ENCODE measurements at places on chromosomes 12 and 14. TPM values are rescaled to one million over a fixed set of nuclear protein-coding genes. Genes with fewer than 3 reads are reported as not detected.

Gene PTHLH
- 3.2 TPM for total RNA-seq

Gene GPR132
- under 0.01 TPM for total RNA-seq

Gene STAC3
- total RNA-seq: 0.36 TPM

Gene CLEC1B
- not detected for total RNA-seq

Gene AGAP2
- total RNA-seq: 0.72 TPM

Gene NANOG
- under 0.01 TPM for total RNA-seq

Gene BTBD7
- total RNA-seq: 31.5 TPM

DNA sequence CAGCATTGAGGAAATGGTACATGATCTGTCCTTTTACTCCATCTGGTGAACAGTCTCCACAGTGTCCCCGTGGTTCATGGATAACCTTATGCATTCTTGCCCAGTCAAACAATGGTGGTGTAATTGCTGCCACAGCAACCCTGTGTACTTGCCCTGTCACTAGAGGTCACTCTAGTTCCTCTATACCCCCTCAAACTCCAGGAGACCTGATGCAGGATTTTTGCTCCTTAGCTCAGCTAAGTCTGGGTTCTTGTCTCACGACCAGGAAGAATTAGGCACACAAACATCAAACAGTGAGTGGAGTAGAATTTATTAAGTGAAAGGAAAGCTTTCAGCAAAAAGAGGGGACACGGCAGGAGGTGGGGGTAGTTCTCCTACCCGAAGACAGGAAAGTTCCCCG, 24.7 kb upstream of the EEA1 start:
- H3K36me3 ChIP-seq: no peaks in the 10 kb centered on the region
- H3K4me3 ChIP-seq: no peak overlapping the region
- DNase-seq: no peak
- no peaks in the 10 kb centered on the region for H3K4me1 ChIP-seq
- no peak overlapping the region for H3K27ac ChIP-seq
- H3K27me3 ChIP-seq: no peaks in the 10 kb centered on the region

DNA sequence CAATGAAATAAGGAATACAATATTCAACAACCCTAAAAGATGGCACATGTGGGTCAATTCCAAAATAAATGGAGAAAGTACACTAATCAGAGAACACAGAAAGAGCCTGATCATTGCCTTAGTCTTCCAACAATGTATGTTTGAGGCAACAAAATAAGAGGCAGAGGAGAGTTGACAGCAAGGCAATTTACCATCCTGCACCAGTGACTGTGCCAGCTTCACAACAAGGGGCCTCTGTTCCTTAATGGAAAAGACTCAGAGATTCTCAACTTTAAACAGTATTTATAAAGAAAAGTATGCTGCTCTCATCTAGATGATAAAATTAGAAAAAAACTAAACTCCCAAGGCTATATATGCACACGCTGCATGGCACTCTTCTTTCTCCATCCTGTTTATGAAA, 25.9 kb downstream of the EPS8 start:
- H3K27me3 ChIP-seq: no peaks in the 10 kb centered on the region
- no peak overlapping the region for H3K4me3 ChIP-seq
- no peak overlapping the region for H3K27ac ChIP-seq
- DNase-seq: no peak
- peaks cover 7% of the 10 kb centered on the region for H3K4me1 ChIP-seq

GRCh38 chr14:22976620-22977433, 5.5 kb downstream of the AJUBA start:
- H3K27ac ChIP-seq: peak overlapping the region; percentile 75
- DNase-seq: no peak
- H3K36me3 ChIP-seq: peaks cover 51% of the 10 kb centered on the region
- H3K4me3 ChIP-seq: peak overlapping the region; percentile 27

- no peaks in the 10 kb centered on the region for H3K27me3 ChIP-seq
- H3K36me3 ChIP-seq: peaks cover 66% of the 10 kb centered on the region
- peaks cover 5% of the 10 kb centered on the region for H3K4me1 ChIP-seq
- no peak overlapping the region for H3K4me3 ChIP-seq
- no peak for DNase-seq
Observed at GRCh38 chr12:53530061-53530460, 22.8 kb upstream of the NPFF start.

DNA sequence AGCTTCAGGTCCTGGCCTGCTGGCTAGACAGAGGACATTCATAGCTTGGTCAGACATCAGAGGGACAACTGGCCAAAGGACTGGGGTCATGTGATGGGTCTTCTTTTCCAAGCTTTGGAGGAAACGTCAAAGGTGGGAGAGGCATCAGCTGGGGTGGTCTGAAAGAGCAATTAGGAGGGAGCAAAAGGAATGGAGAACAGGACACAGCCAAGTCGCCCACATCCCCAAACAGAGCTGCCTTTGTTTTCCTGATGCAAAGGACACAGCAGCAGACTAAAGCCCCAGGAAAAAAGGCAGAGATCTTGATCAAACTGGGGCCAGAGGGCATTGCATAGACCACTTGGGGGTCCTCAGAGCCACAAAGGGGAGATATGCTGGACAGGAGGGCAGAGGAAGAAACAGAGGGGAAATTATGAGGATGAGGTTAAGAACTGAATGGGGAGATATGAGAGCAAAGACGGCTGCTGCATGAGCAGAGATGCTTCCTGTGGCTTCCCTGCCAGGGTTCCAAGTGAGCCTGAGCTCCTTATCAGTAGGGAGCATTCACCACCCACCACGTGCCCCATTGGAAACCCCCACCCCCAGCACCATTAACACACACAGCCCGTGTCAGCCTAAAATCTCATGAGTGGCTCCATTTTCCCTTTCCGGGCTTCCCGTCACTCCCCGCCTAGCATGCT, 62.4 kb downstream of the ANO2 start:
- H3K27me3 ChIP-seq: no peaks in the 10 kb centered on the region
- H3K27ac ChIP-seq: no peak overlapping the region
- H3K4me3 ChIP-seq: no peak overlapping the region
- no peaks in the 10 kb centered on the region for H3K36me3 ChIP-seq
- no peaks in the 10 kb centered on the region for H3K4me1 ChIP-seq
- DNase-seq: no peak

- H3K27ac ChIP-seq: no peak overlapping the region
- no peaks in the 10 kb centered on the region for H3K36me3 ChIP-seq
- no peak overlapping the region for H3K4me3 ChIP-seq
- DNase-seq: no peak
- no peaks in the 10 kb centered on the region for H3K27me3 ChIP-seq
- no peaks in the 10 kb centered on the region for H3K4me1 ChIP-seq
Observed at GRCh38 chr14:63982156-63982555, 129.4 kb downstream of the SYNE2 start.

GRCh38 chr14:92014040-92014439, 25.8 kb downstream of the TRIP11 start:
- no peaks in the 10 kb centered on the region for H3K4me1 ChIP-seq
- DNase-seq: no peak
- H3K27me3 ChIP-seq: no peaks in the 10 kb centered on the region
- no peak overlapping the region for H3K4me3 ChIP-seq
- no peak overlapping the region for H3K27ac ChIP-seq

GRCh38 chr12:7180685-7181084, 8.8 kb upstream of the PEX5 start:
- DNase-seq: no peak
- peaks cover 3% of the 10 kb centered on the region for H3K4me1 ChIP-seq
- no peak overlapping the region for H3K27ac ChIP-seq
- H3K4me3 ChIP-seq: no peak overlapping the region
- no peaks in the 10 kb centered on the region for H3K36me3 ChIP-seq

DNA sequence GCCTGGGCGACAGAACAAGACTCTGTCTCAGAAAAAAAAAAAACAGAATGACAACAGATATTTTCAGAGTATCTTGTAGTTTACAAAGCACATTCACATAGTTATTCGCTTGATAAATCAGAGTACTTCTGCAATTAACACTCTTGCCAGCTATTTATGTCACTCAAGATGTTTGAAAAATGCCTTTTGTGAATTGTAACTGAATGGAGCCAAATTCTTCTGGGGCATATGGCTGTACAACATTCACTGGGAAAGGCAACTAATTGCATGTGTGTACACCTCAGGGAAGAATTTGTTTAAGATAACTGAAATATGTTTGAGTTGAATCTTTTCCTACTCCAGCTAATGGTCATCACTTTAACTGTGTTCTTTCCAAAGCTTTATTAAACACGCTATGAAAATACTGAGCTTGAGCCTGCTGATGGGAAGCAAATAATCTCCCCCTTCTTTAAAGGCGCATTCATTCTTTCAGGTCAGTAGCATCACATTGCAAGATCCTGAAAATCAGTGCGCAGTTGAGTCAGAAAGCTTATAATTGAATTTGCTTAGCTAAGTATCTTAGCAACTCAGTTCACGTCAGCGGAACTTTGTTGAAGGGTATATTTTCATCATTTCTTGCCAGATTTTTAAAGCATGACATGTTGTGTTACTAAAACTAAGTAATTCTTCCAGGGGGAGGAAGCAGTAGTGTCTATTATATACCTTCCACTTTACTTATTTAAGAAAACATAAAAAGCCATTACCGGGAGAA, 66.6 kb downstream of the SINHCAF start:
- no peaks in the 10 kb centered on the region for H3K36me3 ChIP-seq
- H3K27me3 ChIP-seq: no peaks in the 10 kb centered on the region
- no peak overlapping the region for H3K4me3 ChIP-seq

DNA sequence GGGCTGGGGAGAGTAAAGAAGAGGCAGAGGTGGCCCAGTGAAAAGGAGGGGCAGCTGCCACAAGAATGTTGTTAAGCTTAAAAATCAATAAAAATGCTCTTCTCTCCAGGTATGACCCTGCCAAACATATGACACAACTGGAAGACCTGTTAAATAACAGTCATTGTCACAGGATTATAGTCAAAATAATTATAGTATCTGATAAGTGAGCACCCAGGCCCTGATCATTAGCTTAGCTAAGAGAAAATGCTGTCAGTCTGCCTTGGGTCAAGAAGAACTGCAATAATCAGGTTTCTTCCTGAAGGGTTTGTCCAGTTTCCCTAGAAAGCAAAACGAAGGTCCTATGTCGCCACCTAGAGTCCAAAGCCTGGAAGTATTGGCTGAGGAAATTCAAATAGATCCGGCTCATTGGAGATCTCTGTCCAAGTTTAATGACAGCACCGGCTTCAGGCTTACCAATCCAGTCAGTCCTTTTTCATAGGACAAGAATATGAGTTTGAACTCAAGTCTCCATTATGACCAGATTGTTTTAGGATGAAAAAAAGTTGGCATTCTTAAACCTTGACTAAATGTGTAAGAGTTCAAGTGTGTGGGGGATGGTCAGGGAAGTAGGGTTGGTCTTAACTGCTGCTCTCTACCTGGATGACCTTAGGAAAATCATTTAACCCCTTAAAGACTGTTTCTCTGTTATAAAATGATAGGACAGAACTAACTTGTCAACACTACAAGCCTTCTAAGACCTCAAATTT, 22.5 kb upstream of the NKX2-8 start:
- H3K27me3 ChIP-seq: no peaks in the 10 kb centered on the region
- no peak overlapping the region for H3K4me3 ChIP-seq
- H3K27ac ChIP-seq: no peak overlapping the region
- H3K36me3 ChIP-seq: no peaks in the 10 kb centered on the region

- no peak overlapping the region for H3K27ac ChIP-seq
- H3K36me3 ChIP-seq: no peaks in the 10 kb centered on the region
- no peaks in the 10 kb centered on the region for H3K27me3 ChIP-seq
- no peaks in the 10 kb centered on the region for H3K4me1 ChIP-seq
- no peak for DNase-seq
- H3K4me3 ChIP-seq: no peak overlapping the region
Observed at GRCh38 chr14:47389535-47389934, 285.9 kb downstream of the MDGA2 start.

DNA sequence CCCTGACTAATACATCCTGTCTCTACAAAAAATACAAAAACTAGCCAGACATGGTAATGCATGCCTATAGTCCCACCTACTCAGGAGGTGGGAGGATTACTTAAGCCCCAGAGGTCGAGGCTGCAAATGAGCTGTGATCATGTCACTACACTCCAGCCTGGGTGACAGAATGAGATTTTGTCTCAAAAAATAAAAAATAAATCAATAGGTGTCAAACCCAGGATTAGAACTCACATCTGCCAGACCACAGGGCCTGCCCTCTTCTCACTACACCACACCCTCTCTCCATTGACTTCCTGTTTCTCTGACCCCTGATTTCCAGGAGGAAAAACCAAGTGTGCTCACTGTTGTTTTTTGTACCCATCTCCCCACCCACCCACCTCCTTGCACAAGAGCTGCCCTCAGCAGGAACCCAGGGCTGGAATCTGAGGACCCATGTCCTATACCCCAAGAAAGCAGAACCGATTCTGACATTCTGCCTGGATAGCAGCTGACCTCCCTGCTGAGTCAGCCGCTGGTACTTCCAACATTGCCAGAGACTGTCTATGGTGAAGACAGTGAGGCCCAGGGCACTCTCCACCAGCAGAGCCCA, 6.2 kb downstream of the CMKLR1 start:
- H3K27ac ChIP-seq: peak overlapping the region; percentile 58
- peaks cover 35% of the 10 kb centered on the region for H3K4me1 ChIP-seq
- DNase-seq: peak; percentile 75
- no peaks in the 10 kb centered on the region for H3K27me3 ChIP-seq
- peaks cover 12% of the 10 kb centered on the region for H3K36me3 ChIP-seq
- no peak overlapping the region for H3K4me3 ChIP-seq

GRCh38 chr14:64234877-64235651, 59.1 kb downstream of the ESR2 start:
- H3K4me1 ChIP-seq: peaks cover 13% of the 10 kb centered on the region
- no peak overlapping the region for H3K4me3 ChIP-seq
- no peak overlapping the region for H3K27ac ChIP-seq
- peaks cover 59% of the 10 kb centered on the region for H3K27me3 ChIP-seq

DNA sequence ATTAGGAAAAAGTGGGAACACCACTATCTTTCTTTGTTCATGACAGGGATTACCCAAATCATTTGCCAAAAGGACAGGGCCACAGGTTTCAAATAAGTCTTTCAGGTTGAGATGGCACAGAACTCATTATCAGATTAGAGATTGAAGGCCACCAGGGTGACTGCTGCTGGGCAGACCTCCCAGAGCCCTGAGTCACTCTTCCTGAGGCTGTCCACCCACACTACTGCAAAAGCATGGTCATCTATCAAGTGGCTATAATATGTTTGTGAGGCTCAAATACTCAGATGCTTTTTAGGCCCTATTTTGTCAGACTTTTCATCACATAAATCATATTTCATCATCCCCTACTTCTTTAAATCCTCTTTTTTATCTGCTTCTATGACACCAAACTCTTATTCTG, 155.3 kb upstream of the CCDC196 start:
- no peak for DNase-seq
- no peaks in the 10 kb centered on the region for H3K4me1 ChIP-seq
- no peak overlapping the region for H3K27ac ChIP-seq

- no peak for DNase-seq
- H3K27ac ChIP-seq: no peak overlapping the region
- peaks cover 6% of the 10 kb centered on the region for H3K4me1 ChIP-seq
- H3K27me3 ChIP-seq: no peaks in the 10 kb centered on the region
- H3K4me3 ChIP-seq: no peak overlapping the region
Observed at GRCh38 chr12:45331552-45331951, 115.7 kb downstream of the ANO6 start.

DNA sequence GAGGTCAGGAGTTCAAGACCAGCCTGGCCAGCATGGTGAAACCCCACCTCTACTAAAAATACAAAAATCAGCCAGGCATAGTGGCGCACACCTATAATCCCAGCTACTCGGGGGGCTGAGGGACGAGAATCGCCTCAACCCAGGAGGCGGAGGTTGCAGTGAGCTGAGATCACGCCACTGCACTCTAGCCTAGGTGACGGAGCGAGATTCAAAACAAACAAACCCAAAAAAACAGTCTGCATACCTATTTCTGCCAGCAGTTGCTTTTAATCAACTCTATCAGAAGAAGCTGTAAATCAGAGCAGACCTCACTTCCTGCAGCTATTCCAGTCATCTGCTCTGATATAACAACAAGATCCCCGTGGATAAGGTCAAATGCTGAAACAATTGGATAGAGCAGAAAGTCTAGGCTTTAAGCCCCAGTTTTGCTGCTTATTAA, 50.5 kb downstream of the LIMA1 start:
- no peak overlapping the region for H3K27ac ChIP-seq
- H3K4me3 ChIP-seq: no peak overlapping the region
- peaks cover 4% of the 10 kb centered on the region for H3K4me1 ChIP-seq
- H3K27me3 ChIP-seq: no peaks in the 10 kb centered on the region
- no peaks in the 10 kb centered on the region for H3K36me3 ChIP-seq
- no peak for DNase-seq
